NCI-H446 (cell line): ENCODE measurements at places on chromosomes 6 and 20.

- no peak for DNase-seq
These were observed 163.2 kb downstream of the MRPL14 start for GRCh38 chr6:43963877-43964658.

GRCh38 chr6:168497381-168497780, 56.4 kb downstream of the SMOC2 start:
- no peak for DNase-seq

- DNase-seq: no peak
These were observed 149.1 kb downstream of the LMBRD1 start for GRCh38 chr6:69647726-69648125.

DNA sequence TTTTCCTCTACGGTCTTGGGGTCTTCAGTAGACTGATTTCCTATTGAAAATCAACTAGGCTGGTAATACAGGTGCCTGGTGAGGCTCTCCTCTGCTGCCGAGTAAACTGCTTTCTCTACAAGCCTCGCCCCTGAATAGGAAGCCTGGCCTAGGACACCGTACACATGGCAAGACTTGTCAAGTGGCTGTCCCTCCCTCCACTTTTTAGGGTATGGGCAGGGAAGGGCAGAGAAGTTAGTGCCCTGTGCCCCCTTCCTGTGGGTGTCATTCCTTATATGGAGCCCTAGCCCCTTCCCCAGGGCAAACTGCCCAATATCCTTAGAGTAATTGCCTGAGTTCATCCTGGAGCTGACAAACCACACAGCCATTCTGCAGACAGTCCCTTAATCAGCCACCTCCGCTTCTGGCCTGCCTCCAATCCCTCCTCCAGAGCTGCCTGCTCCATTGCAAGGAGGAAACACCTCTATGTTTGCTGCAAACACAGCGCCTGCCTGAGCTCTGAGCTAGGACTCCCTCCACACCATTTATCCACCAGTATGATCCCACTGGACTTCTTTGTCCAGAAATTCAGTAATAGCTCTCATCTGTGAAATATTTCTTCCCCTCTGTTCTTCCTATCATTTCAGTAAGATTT, 93.1 kb downstream of the CHD6 start:
- peak; percentile 34 for DNase-seq

GRCh38 chr6:72406517-72406916, 215.3 kb upstream of the KCNQ5 start:
- no peak for DNase-seq

GRCh38 chr20:57821935-57822334, 112.1 kb upstream of the PMEPA1 start:
- DNase-seq: no peak

DNA sequence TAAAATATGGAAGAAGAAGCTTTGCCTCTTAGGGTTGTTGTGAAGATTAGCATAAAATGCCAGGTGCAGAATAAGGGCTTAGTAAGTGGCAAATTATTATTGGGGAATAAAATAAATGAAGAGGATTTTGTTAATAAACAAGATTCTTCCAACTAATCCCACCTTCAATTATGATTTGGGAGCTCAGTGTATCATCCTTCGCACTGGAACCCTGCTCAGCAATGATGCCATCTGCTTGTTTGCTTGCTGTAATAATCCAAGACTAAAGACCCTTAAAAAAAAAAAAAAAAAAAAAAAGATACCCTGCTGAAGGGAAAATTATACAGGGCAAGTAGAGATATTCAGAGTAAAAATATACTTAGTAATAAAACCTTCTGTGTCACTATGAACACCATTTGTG, 62.0 kb upstream of the RREB1 start:
- no peak for DNase-seq

DNA sequence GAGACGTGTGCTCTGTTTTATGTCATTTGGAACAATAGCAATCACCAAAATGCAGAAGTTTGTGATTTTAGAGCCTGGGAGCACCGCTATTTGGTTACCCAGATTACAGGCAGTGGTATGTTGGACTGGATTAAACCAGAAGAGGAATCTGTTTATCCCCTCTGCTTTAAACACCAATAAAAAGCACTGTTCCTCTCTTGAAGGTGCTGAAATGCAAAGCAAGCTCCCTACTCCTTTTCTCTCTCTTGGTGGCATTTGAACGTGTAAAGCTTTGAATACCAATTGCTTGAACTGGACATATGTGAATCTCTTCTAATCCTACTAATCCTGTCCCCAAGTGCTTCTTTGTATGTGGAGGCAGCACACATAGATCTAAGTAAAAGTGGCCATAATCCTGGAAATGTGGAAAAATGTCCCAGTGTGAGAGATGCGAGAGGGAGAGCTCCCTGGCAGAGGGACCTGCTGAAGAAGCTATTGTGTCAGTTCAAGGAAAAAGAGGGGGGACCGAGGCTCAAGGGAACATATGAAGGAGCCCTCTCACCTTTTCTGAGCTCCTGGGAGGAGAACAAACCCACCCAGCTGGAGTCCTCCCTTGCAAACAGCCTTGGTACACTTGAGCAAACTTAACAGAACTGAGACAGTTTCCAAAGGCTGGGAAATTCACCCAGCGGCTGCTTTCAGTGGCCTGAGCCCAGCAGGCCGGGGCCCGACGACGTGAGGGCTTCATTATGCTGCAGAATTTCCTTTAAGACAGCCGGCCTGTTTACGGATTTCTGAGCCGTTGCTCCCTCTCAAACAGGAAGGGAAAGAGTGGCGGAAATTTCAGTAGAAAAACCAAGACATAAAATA, 18.8 kb upstream of the OLIG3 start:
- DNase-seq: no peak

- DNase-seq: no peak
These were observed 16.8 kb downstream of the SOX4 start for GRCh38 chr6:21610341-21610740.

DNA sequence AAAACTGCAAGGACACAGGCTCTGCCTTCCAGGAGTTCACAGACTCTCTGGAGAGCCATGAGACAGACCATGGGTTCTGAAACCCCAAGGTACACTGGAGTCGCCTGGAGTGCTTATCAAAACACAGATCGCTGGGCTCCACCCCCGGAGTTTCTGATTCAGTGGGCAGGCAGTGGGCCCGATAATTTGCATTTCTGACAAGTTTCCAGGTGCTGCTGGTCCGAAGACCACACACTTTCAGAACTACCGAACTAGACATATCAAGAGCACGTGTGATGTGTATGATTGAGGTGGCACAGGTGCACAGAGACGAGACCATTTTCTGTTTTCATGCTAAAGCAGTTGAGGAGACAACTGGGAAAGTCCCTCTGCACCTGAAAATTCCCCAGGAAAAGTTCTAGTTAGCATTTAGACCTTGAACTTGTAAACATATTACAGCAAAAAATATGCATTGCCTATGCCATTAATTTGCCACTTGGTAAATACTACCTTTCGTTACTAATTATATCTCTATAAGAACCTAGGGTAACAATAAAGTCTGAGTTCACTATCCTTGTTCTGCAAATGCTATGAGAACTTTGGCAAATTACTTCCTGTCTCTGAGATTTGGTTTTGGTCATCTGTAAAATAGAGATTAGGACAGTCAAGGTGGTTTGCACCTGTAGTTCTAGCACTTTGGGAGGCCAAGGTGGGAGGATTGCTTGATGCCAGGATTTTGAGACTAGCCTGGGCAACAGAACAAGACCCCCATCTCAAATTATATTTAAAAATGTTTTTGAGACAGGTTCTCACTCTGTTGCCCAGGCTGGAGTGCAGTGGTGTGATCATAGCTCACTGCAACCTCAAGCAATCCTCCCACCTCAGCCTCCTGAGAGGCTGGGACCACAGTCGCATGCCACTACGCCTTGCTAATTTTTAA, 14.3 kb upstream of the PIM1 start:
- no peak for DNase-seq

GRCh38 chr20:59157961-59158541, 5.6 kb upstream of the ZNF831 start:
- DNase-seq: no peak

- no peak for DNase-seq
These were observed 47.7 kb downstream of the PLAGL2 start for GRCh38 chr20:32159766-32160221.

DNA sequence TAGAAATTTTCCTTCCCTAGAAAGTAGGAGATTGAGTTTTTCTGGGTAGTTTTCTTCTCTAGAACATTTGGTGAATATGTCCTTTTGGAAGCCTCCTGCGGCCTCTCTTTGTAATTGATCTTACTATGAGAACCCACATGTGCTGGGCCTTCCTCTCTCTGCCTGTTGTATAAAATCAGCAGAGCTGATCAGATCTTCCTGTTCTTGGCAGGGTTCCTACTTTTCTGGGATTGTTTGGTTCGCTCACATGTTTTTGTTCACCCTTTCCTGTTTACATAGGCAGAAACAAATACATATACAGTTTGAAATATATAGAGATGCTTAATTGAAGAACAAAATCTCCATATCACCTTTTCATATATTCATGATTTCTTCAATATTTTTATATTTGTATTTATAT, 57.8 kb downstream of the IL22RA2 start:
- no peak for DNase-seq

GRCh38 chr6:12439296-12439695, 149.1 kb downstream of the EDN1 start:
- no peak for DNase-seq

GRCh38 chr6:17928514-17929430, 58.7 kb downstream of the KIF13A start:
- DNase-seq: no peak

DNA sequence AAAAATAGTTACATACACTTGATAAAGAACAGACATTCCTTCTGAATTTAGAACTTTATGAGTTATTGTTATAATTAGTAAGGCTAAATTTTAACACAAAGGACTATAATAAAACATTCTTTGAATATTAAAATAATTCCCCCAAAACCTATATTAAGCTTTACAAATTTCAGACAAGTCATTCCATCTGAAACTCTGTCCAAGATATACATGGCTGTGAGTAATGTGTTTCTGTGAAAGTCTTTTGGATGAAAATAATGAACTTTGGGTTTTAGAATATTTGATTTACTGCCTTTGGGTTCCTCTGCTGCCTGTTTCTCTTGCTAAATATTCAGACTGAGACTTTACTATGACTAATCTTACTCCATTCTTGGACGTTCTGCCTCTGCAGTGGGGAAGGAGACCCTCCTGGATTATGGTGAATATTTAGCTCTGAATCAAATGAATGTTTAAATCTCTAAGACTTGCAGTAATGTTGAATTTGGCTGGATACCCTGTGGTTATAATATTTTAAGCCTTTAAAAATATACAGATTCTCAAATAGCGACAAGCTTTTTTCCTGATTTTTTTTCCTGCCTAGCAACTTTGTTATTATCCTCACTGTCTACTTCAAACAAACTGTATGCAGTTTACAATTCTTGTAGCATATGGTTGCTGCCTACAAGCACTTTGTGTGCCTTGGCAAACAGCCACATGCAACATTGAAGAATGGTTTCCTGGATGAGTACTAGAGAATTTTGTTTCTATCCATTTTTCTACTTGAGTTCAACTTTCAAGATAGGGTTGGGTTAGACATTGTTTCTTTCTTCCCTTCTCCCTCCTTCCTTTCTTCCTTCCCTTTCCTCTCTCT, 51.4 kb downstream of the TXLNB start:
- DNase-seq: peak; percentile 39

GRCh38 chr6:106963544-106963943, 11.0 kb downstream of the CD24 start:
- DNase-seq: no peak

- no peak for DNase-seq
These were observed 195.8 kb downstream of the SYNDIG1 start for GRCh38 chr20:24665196-24665595.

- no peak for DNase-seq
These were observed 109.5 kb downstream of the TRIM27 start for GRCh38 chr6:28814032-28814976.

DNA sequence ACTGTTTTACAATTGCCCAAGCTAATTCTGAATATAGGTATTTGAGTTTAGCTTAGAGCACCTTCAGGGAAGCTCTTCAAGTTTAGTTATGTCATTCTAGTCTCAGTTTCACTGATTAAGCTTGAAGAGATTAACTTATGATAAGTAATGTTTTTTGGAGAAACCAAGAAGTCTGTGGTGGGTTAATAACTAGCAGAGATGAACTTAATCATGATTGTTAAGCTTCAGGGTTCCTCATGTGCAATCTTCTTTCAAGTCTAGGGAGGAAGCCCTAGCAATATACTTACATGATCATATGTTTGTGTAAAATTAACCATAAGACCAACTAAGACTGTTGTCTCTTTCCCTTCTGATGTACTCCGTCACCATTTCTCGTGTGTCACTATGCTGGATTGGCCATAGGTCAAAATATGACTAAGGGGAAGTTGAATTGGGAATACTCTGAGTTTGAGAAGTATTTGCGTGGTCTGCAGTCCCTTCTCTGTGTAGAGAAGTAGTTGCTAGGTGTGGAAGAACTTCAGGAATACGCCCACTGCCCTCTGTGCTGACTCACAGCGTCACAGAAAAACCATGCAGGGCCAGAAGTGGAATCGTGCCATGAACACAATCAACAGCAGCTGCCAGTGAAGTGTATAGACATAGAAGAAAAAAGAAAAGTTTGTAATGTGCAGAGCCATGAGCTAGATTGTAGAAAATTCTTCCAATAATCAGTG, 88.3 kb downstream of the SH3BGRL2 start:
- DNase-seq: no peak

GRCh38 chr6:104540743-104541142, 319.0 kb downstream of the HACE1 start:
- DNase-seq: no peak

DNA sequence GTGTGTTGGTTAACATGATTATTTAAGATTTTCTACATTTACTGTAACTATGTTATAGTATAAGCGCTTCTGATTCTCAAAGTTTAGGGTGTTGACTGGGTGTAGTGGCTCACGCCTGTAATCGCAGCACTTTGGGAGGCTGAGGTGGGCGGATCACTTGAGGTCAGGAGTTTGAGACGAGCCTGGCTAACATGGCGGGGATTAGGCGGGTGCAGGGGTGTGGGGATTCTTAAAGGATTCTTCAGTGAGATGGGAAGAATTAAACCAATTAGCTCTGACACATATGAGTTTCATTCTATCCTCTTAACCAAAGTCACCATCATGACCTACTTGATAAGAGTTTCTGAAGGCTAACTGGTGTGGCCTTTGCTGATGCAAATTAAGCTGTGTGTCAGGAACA, 39.2 kb downstream of the GSTA4 start:
- DNase-seq: no peak
